ENCODE measurements at places on chromosomes 12 and 14. TPM values are rescaled to one million over a fixed set of nuclear protein-coding genes. Genes with fewer than 3 reads are reported as not detected.

DNA sequence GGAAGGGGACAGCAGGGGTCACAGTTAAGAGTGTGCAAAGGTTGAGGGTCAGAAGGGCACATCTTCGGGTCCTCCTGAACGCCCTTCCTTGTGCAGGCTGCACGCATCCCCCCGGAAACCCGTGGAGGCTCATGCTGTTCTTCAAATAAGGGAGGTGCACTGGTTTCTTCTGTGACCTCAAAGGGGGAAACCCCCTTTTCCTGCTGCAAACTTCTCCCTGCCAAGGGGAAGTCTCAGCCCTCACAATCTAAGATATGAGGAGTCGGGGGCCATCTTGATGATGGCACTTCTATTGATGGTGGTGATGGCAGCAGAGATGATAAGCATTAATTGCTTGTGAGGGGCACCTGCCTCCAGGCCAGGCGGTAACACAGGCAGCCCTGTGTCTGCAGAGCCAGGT lies 40.0 kb downstream of the ISCA2 start:
- DNase-seq = no peak

DNA sequence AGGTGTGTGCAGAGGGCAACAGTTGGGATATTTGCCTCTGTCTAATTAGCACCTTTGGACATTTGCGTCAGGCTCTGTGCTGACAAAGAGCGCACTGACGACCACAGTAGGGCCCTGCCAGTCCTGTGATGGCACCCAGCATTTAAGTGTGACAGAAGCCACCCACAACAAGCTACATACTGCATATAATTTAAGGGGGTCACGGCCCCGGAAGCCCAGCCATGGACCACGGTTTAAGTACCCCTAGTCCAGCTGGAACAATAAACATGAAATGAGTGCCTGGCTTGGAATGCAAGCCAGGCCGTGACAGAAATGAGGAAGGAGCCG lies 16.8 kb upstream of the DYNC1H1 start:
- DNase-seq = no peak

GRCh38 chr14:90547250-90547649 lies 150.4 kb downstream of the CALM1 start:
- no peak for DNase-seq

GRCh38 chr12:14390870-14391530 lies 25.5 kb downstream of the ATF7IP start:
- no peak for DNase-seq

Gene SCN8A
- polyA plus RNA-seq = 1.4 TPM

- no peak for DNase-seq
Measured at GRCh38 chr14:103816991-103817390, 30.4 kb downstream of the PPP1R13B start.

Gene FERMT2
- polyA plus RNA-seq = 61.1 TPM

GRCh38 chr12:122052285-122052684 lies 26.3 kb upstream of the MLXIP start:
- no peak for DNase-seq

Gene C12orf42
- polyA plus RNA-seq = 0.16 TPM

DNA sequence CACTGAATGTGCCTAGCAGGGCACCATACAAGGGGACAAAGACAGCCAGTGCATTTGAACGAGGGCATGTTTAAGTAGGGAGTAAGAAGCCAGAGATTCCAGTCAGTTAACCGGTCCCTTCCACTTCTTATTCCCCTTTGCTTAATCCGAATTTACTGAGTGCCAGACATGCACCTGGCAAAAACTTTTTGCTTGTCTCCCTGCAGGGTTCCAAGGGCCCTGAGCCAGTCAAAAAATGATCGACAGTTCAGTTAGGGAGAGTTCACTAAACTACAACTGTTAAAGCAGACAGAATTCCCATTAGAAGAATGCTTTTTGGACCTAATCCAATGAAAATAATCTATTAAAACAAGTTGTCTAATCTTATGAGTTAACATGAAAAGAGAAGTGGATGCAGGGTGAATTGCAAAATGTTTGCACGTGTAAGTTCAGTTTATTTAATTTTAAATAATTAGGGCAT lies 193.8 kb downstream of the TMTC2 start:
- DNase-seq = no peak
